Muscle of arm (tissue), 14 donors: ENCODE measurements at places on chromosomes 12 and 14.
A peak's percentile ranks its signal among the peaks of the same experiment; 100 is the strongest.

DNA sequence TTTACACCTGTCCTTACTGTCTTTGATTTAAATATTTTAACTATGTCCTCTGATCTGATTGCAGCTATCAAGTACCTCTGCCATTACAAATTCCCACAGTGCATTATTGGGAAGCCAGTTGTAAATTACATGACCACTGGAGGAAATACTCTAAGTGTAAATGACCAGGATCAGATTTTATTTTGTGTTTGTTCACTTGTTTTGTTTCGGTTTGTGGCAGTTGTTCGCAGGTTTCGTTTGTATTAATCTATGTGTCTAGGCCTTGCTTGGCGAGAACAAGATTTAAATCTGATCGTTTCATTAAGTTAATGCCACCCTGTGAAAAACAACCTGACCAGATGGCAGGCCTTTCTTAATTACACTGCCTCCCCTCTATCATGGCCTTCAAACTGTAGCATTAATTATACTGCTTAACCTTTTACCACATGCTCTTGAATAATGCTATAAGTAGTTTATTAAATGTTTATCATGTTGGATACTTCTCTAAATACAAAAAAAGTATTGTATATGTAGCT is 990.1 kb downstream of the TMTC2 start:
- no peak for DNase-seq

DNA sequence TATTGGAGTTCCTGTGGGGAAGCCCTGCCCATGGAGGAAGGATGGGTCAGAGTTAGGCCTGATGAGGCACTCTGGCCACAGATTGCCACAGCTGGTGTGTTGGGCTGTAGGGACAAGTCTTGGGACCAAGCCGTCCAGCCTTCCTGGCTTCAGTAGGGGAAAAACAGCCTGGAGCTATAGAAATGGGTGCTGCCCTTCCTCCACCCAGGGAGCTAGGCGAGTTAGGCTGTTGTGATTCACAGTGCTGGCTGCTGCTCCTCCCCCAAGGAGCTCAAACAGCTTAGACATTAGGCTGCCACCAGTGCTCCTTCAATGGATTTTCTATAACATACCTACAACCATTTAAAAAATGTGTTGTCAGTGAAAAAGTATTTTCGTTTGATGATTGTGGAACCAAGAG is 274.3 kb downstream of the RPL10L start:
- DNase-seq = no peak

DNA sequence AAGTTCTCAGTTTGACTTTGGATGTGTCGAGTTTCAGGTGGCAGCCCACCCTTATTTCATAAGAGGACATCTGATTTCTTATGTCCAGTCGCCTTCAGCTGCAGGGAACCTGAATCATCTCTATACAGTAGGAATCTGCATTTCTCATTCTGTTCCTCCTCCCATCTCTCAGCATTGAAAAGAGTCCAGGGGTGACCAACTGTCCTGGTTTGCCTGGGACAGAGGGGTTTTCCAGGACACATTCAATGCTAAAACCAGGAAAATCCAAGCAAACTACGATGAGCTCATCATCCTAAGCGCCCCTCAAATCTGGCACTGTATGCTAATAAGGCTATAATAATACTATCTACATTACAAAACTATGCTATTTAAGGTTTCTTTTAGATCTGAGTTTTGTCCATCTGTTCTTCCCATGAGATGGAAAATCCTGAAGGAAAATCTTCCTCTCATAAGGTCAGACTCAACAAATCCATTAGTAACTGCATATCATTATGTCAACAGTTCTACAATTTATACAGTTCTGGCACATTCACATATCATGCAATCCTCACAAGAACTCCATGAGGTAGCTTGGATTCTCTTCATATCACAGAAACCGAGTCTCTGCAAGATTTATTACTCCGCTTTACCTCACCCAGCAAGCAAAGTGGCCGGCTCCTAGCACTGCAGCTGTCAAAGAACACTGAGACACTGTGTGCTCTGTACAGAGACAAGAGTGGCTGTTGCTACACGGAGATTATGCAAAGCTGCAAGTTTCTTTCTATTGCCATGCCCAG is 15.6 kb upstream of the CALM1 start:
- DNase-seq = peak; percentile 55

- no peak for DNase-seq
Measured at GRCh38 chr12:57543581-57543980, 3.4 kb downstream of the DCTN2 start.

DNA sequence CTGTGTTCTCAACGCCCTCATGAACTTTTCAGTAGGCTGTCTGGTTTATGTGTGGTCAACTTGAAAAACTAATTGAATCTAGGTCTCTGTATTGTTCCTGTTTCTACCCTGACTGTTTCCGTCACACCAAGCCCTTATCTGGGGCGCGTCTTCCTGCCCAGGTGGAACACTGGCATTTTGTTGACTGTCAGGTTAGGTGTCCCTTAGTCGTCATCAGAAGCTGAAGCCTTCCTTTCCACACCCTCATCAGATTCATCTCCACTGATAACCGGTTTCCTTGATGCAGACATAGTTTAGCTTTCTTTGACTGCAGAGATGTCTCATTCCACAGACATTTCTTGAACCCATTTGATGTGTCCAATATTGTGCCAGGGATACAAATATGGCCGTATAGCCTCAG is 96.5 kb downstream of the DUSP16 start:
- DNase-seq = no peak

DNA sequence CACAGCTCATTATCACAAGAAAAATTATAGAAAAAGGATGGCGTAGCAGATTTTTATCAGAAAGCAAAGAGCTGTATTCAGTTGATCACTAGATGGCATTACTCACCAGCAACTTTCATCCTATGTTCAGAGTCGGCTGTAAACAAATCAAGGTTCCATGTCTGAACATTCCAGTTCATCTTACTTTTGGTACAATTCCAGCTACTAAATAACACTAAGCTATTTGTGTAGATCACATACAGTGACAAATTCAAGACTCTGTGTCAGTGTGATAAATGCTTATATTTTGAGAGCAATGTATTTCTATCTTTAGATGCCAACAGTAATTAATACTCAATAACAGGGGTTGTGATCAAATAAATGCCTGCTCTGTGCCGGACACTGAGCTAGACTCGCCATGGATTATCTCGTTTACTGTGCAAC is 30.1 kb downstream of the NRDE2 start:
- DNase-seq = peak; percentile 52

DNA sequence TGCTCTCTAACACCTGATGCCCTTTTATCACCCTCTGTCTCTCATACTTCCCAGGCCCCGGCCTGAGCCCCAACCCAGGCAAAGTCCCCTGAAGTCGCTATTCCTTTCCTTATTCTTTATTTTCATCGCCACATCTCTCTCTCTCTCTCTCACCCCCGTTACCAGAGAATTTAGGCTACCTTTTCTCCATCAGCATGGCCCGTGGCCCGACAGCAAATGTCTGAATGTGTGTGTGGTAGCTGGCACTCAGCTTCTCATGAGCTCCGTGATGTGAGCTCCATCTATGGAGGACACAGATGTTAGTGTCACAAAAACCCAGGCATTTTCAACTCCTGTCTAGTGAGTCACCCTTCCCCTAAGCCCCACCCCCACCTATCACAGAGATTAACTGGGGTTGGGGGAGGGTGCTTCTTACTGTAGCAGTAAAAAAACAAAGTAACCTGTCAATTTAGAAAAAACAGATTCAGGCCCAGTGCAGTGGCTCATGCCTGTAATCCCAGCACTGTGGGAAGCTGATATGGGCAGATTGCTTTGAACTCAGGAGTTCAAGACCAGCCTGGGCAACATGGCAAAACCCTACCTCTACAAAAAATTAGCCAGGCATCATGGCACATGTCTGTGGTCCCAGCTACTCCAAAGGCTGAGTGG is 53.8 kb downstream of the VCPKMT start:
- no peak for DNase-seq

DNA sequence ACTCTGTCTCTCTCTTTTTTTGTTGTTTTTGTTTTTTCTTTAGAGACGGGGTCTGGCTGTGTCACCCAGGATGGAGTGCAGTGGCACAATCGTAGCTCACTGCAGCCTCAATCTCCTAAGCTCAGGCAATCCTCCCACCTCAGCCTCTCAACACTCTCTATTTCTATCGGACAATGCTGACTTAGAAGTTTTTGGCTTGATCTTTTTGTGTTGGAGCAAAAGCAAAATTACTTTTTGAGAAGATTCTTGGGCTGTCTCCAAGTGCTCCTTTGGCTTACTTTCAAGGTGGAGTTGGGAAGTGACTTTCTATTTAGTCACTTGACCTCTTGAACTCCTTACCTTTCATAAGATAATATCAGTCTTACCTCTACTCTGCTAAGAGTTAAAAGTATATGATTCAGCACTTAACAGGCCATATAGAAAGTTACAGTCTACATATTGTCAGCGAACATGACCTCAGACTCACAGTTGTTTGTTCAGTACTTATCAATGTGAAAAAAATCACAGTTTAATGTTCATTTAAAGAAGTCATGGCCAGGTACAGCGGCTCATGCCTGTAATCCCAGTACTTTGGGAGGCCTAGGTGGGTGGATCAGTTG is 15.4 kb upstream of the MIA2 start:
- no peak for DNase-seq

DNA sequence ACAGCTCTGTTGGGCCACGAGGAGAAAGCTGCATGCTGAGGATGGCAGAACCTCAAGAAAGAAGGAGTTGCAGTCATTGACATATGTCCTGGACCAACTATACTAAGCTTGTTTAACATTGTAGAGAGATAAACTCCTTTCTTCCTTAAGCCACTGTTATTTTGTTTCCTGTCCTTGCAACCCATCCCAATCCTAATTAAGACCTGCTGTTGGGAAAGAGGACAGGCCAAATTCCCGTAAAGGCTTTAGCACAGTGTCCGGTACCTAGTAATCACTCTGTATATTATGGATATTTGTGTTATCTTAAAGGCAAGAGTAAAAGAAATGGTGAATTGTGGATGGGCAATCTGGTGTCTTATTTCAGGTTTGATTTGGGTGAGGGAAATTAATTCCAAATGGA is 53.5 kb upstream of the WSCD2 start:
- no peak for DNase-seq

- no peak for DNase-seq
Measured at GRCh38 chr12:77033658-77034536, 31.5 kb downstream of the E2F7 start.

DNA sequence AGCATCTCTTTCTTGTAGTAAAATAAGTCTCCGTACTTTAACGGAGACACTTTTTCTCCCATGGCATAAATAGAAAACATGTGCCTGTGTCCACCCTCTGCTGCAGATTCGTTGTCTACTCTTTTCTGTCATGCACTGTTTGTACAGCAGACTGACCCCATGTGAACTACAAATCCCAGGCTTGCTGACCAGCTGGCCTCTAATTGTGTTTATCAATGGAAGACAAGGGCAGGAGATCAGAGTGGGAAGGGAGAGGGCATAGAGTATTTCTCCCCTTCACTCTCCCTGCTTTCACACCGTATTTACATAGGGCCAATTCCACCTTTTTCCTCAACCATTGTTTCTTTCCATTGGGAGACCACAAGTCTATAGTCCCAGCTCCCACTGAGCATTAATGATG is 31.0 kb upstream of the TMTC2 start:
- DNase-seq = no peak

GRCh38 chr14:95273001-95273978 is 46.4 kb downstream of the CLMN start:
- no peak for DNase-seq

DNA sequence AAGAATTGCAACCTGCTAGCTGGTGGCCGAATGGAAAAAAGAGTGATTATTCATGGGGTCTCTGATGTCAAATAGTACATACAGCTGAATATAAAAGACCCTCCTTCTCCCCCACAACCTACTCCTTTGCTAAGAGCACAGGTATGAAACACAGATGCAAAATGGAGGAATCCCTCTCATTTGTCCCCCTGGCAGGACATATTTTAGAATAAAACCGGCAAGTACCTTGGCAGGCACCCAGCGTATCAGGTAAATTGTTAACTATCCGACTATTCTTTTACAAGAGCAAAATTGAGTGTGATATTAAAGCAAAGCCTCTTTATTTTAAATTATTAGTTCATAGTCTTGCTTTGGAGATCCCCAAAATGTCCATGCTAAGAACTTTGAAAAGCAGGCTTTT is 73.7 kb upstream of the USP44 start:
- no peak for DNase-seq

DNA sequence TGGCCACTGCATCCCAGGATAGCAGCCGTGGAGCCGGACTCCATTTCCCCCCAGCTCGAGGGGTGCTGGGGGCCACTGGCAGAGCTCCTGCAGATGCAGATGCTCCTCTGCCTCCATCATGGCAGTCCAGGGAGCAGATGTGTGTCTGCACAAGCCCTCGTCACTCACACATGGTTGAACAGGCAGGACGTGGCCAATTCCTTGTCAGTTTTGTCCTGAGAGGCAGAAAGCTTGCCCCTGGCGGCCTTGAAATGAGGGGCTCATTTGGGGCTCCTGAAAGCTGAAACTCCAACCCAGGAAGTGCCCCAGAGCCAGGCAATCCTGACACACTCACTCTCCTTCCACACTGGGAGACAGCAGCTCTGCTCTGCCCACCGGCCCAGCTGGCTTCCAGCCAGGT is 100.9 kb upstream of the C14orf180 start:
- no peak for DNase-seq

DNA sequence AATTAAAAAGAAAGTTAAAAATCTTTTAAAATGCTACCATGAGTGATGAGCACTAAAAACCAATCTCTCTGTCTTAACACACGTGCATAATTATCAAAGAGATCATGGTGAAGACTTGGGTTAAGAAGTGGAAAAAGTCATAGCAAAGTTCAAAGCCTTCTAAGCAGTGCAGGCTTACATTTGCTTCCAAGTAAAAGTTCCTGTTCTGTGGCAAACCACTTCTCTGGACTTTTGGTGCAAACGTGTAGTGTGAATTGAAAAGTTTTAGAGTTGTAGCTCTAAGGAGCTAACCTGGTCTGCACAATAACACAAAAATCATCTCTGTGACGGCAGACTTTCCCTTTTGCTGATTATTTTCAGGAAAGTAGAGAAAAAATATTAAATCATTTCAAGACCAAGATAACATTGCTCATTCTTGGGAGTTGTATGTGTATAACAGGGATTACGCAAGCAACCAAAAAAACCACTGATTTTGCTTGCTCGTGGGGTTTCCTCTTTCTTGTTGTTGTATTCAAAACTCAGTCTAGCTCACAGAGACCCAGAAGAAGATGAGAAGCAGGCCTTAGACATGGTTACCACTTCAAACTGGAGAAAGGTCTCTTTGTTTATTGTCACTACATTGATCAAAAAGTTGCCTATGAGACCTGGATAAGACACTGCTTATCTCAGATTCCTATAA is 2.3 kb upstream of the GLIPR1 start:
- DNase-seq = no peak

- no peak for DNase-seq
Measured at GRCh38 chr12:124720004-124720680, 143.5 kb downstream of the SCARB1 start.
